NCI-H510A treated with DMSO at 0.1 percent for 48 hours (cell line): ENCODE measurements at places on chromosomes 1 and 21.

DNA sequence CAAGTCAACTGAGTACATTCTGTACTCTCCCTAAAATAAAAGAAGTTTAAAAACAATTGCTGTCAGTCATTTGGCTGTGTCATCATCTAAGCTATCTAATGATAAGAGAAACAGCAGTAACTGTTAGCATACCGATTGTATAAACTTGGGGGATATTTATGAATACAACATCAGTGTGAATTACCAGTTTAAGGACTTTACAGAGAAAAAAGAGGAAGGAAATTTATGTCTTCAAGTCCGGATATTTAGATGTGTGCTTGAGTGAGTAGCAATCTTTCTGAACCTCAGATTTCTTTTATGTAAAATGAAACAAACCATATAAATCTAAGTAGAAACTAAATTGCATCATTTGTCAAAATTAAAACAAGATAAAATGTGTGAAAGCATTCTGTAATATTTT, 1557.0 kb downstream of the MRPL39 start:
- DNase-seq, result no peak

DNA sequence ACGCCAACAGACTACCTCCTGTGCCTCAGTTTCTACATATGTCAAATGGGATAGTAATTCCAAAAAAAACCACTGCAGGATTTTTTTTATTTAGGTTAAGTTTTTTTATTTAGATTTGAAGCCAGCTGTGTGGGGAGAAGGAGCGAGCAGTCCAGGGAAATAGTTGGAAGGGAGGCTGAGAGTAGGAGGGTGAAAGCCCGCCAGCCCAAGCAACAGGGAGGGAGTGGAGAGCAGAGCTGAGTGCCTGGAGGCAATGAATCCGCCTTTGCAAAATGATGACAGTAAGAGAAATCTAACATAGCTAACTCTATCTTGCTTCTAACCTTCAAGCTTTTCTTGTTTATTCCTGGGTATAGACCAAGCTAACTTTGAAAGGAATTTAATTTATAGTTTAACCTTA, 15.6 kb upstream of the C1orf198 start:
- no peak for DNase-seq

DNA sequence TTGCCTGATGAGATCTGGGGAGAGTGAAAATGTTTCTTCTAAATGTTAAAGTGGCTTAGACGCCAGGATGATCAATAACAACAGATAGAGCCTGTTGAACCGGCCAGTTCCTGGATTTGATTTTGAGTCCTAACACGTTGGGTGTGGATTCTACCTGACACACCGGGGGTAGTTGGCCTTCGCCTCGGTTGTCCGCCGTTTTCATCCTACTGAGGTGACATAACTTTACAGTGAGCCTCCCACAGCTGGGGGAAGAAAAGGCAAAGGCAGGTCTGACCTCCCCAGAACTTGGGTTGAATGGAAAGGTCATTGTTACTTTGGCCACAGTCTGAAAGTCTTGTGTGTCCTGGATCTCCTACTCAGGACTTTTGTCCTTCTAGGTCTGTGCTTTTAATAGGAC, 1.1 kb downstream of the PGD start:
- peak; percentile 65 for DNase-seq

DNA sequence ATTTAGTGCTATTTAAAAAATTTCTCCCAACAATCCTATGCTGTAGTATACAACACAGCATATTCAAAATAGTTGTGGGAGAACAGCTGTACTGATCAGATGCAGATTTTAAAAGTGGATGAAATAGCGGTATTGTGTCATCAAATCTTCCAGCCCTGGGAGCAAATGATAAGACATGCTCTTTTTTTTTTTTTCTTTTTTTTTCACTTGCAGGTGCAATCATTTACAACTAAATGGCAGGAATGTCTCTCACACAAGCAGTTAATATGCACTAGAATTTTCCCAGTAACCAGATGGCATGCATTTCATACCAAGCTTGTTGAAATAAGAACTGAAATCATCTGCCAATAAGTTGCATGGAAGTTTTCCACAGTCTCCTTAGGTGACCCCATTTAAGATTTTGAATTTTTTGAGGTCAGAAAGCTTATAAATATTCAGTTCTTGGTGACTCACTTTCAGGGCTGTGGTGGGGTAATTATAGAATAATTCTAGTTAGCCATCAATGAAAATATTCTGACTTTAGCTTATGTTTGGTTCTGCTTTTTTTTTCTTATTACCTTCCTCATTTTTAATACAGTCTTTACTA, 623.9 kb upstream of the NR5A2 start:
- DNase-seq, result no peak

GRCh38 chr1:147243228-147243685, 773 bp downstream of the CHD1L start:
- peak; percentile 36 for DNase-seq

- DNase-seq, result no peak
Observed at GRCh38 chr1:19137158-19137557, 72.9 kb downstream of the UBR4 start.

DNA sequence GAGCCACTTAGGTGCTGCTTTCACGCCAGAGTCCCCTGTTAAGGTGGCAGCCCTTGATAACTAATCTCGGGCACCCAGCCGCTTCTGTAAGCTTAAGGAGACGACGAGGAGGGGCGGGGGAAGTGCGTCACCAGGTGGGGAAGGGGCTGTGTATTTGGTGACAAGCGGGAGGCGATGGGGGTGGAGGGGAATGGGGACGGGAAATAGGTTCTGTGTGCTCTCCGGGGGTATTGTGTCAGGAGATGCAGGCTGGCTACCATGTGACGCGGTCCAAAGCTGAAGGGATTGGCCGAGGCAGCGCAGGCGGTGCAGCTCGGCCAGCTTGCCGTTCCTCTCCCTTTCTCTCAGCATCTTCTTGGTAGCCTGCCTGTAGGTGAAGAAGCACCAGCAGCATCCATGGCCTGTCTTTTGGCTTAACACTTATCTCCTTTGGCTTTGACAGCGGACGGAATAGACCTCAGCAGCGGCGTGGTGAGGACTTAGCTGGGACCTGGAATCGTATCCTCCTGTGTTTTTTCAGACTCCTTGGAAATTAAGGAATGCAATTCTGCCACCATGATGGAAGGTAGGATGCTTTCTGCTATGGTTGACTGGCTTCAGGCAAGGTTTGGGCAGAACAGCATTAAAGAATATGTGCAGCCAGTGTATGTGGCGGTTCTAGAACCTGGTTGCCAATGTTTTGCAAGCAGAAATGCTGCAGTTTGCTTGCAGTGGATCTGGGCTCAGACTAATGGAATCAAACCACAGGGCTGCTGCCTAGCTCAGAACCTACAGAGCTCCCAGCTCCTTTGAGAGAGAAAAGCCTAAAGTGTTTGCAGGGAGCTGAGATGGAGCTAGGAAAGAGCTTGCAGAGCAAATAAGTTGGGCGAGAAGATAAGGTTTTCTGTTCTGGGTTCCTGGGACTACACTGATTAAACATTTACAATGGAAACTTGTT, at the start of gene SGIP1:
Gene SGIP1, plus strand, starts transcription at position 350 of the 937 bp plus-strand sequence. Its CDS starts 206 bp downstream, at position 556.
- peak; percentile 58 for DNase-seq

DNA sequence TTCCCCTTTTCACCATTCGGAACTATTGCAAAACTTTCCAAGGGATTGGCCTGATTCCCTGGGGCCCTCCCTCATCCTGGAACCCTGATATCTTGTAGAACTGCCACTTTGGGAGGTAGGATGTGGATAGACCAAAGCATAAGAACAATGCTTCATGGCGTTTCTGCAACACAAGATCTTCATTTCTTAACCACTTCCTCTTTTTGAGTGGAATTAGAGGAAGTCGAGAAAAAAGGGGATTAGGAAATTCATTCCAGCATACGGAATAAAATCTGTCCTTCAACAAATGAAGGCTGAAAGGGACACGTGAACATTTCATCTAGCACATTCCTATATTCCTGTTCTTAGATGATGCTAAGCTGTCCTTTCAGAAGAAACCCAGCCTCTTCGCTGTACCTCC, 149.3 kb downstream of the HUNK start:
- no peak for DNase-seq

GRCh38 chr1:54708385-54708784, 7.3 kb upstream of the TTC4 start:
- DNase-seq, result no peak

- no peak for DNase-seq
Observed at GRCh38 chr1:2554621-2555387, 1.4 kb upstream of the TNFRSF14 start.

DNA sequence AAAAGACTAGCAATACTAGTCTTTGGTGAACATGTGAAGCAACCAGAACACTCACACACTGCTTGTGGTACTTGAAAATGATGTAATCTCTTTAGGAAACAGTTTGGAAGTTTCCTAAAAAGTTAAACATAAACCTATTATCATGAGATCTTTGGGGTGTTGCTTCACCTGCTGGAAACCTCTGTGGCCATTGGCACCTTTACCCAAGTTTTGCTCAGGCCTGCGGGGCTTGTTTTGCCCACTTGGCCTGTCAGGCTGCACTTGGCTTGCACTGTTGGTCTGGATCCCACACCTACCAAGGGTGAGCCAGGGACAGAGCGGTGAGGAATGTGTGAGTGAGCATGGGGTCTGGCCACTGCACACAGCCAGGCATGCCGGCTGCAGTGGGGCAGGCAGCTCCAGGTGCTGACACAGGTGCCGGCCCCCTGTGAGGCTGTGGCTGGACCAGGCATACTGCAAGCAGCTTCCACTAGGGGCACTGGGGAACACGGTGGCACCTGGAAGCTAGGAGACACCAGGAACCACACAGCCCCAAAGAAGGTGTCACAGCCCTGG, 14.4 kb upstream of the FNBP1L start:
- no peak for DNase-seq

DNA sequence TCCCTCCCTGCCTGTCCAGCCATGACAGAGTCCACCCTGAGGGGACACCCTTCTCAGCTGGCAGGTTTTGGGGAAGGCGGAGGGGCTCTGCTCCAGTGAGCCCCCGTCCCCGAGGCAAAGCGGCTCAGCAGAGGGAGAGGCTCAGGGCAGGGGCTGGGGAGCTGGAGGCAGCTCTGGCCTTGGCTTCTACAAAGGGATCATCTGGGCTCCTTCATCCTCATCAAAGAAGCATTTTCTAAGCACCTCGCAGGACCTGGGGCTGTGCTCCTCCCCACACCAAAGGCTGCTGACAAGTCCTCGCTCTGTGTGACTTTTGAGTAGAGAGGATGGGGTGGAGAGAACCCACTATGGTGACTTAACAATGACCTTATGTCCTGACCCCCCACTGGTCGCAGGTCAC, 21.0 kb upstream of the CLSTN1 start:
- DNase-seq, result no peak

GRCh38 chr1:2202843-2203601, 8.4 kb upstream of the FAAP20 start:
- no peak for DNase-seq

- no peak for DNase-seq
Observed at GRCh38 chr1:202966006-202966898, 805 bp downstream of the CYB5R1 start.

GRCh38 chr21:42840411-42841155, 38.8 kb downstream of the WDR4 start:
- no peak for DNase-seq

GRCh38 chr1:100164216-100164615, 13.8 kb downstream of the LRRC39 start:
- DNase-seq, result no peak

- no peak for DNase-seq
Observed at GRCh38 chr1:87307306-87307705, 21.4 kb upstream of the LMO4 start.
